ENCODE measurements at places on chromosomes 4 and X.

DNA sequence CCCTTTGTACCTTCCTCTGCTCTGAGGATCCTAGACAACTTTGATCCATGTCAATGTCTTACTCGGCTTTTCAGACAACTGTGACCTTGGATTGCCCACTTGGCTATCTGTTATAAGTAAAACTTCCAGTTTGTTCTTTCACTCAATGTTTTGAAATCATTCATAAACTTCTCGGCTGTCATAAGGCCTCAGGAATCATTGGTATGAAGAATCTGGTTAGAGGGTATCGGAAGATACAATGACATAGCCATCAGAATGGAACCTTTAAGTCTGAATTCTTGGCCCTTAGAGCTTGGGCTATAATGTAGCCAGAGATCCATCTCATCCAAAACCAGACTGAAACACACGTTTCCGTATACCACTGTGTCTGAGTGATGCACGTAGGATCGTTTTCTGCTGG, 59.0 kb upstream of the WDR1 start:
- DNase-seq = no peak

DNA sequence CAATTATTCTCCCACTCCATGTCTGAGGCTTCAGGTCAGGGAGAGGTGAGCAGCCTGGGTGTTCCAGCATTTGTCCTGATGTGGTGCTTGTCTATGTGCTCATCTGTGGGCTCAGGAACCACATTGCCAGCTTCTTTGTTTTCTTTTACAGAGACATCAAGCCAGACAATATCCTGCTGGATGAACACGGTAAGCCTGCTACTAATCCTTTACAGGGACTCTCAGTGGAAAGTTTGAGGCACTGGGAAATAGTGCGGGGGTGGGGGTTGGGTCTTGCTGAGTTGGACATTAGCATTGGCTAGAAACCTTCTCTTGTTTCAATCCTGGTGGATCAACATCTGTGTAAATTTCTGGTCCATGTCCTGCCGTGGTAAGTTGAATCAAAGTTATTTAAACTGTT, 310.3 kb downstream of the EVC2 start:
- no peak for DNase-seq

- no peak for DNase-seq
Measured at GRCh38 chr4:121739575-121739974, 25.4 kb downstream of the SMIM43 start.

GRCh38 chr4:183260491-183261151, 59.5 kb downstream of the CLDN22 start:
- no peak for DNase-seq

DNA sequence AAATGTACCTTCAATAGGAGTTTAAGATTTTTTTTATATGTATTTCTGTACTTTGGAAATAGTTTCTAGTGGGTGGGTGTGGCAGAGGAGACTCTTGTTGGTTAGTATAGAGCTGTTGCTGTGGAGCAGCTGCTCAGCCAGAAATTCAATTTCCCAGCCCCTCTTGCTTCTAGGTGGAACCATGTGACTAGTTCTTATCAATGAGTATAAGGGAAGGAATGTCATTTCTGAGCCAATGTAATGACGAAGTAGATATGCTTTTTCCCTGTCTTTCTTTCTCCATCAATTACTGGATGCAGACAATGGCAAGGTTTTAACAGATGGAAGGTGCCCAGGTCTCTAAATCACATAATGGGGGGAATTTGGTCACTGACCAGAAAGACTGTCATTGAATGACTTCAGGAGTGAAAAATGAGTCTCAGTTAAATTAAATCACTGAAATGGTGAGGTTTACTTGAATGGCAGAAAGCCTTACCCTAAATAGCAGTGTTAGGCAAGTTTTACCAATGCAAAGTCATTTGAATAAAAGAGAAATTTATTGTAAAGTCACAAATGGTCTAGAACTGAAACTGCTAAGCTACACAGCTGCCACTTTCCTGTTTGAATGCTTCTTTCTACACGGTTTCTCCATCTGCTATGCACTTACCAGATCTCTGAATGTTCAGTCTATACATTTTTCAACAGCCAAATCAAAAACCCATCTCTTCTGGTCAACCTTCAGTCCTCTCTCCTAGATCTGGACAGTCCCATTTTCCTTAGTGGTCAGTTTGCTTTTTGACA, 795.4 kb upstream of the MAGEB2 start:
- no peak for DNase-seq

DNA sequence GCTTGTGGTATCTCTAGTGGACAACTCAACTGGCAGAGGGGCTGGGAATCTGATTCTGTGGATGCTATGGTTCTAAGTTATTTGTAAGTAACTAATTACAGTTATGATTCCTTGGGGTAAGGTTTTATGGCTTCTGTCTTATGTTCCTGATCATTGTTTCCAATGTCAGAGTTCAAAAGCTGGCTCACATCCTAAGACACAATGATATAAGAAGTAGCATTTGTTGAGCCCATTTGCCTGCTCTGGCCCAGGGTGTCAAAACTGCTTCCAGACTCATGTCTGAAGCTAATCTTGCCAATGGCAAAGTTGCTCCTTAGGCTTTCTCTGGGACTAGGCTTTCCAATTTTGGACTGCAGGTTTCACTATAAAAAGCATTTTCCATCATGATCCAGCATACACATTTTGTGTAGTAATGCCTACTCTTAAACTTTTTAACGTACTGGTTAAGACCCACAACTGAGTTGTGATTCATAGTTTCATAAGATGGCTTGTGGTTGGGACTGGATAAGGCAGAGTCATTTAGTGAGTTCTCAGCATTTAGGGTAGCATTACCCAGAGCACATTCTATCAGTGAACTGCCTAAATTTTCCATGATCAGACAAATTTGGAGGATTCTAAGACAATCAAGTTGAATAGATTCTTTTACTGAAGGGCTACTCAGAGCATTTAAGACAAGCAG, 50.0 kb downstream of the CCNI start:
- DNase-seq = no peak

DNA sequence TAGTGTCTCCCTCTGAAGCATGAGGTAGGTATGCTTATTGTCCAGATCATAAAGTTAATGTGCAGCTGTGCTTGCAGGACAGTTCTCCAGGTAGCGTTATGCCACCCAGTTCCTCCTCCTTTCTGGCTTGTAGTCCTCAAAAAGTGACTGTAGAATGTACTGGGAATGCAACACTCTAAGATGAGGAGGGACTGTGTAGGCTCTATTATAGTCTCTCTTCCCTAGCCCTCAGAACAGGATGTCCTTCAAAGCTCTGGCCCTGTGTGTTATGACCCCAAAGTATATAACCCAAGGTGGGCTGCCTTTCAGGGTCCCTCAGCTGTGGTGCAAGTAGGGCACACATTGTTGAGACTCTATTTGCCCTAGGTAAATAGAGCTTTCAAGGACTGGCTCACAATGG, 20.8 kb upstream of the MANBA start:
- no peak for DNase-seq

- DNase-seq = no peak
Measured at GRCh38 chrX:152930516-152930915, 32.6 kb downstream of the ZNF185 start.

DNA sequence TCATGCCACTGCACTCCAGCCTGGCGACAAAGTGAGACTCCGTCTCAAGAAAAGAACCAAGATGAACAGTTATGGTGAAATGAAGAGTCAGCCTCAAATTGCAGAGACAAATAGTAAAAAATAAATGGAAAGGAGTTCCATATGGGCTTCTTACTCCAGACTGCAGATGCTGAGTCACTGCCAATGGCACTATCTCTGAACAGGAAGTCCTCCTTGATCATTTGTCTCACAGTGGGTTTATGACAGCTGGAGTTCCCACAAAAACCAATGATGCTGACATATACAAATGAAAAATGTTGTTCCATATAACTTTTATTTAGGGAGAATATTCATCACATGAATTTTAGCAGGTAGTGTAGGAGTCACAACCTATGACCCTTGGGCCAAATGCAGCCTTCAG, 631.6 kb downstream of the PCDH18 start:
- DNase-seq = no peak

DNA sequence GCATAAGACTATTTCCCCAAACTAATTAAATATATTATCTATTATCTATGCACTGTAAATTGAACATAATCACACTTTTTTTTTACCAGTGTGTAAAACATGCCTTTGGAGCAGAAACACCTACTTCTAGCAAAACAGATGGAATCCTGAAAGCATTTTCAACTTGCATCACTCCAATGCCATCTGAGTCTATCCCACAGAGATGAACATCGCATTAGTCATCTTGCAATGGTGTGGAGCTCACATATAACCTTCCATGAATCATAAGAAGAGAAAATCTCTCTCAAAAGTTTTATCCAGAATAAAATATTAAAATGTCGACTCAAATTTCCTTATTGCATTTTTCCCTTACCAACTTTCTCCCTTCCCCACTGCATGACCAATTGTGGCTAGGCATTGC, 406.7 kb upstream of the ACTRT1 start:
- no peak for DNase-seq
